ENCODE measurements at places on chromosomes 4 and X.

DNA sequence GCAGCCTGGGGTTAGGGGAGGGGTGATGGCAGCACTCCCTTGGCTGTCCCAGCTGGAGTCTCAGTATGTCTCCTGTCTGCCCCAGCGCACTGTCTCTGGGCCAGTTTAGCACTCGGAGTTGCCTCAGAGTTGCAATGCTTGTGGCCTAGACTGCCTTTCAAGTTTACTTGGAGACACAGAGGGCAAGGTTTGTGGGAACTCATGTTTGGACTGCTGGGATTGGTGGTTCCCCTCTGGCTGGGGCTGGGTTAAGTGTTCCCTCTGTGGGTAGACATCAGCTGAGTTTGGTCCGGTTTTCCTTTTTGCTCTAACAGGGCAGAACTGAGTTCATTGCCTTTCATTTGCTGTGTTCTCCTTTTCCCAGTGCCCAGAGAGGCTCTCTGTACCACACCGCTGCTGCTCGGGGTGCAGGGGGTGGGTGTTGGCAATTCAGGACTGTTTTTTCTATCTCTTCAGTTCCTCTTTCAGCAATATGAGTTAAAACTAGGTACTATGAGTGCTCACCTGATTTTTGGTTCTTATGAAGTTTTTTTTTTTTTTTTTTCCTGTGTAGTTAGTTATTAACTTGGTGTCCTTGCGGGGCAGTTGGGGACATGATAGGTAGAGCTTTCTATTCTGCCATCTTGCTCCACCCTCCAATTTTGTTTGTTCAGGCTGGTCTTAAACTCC, 17.2 kb downstream of the RAB33B start:
- no peak for DNase-seq

- DNase-seq = no peak
Measured at GRCh38 chr4:152065545-152065944, 304.7 kb upstream of the GATB start.

- DNase-seq = no peak
Measured at GRCh38 chrX:153608806-153609205, 9.9 kb upstream of the CCNQ start.

DNA sequence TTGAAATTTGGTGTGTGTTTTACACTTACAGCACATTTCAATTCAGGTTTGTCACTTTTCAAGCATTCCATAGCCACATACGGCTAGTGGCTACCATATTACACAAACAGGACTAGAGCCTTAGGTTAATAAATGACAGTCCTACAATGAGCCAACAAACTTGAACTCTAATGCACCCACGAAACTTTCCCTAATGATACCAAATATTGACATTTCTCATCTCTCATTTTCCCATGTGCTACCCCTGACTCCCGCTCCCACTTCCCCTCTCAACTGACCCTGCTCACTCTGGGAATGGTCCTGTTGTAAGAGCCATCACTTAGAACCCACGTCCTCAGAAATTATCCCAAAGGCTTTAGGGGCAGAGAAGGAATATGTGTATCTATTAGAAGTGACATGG, 4.9 kb upstream of the TLR10 start:
- DNase-seq = no peak

DNA sequence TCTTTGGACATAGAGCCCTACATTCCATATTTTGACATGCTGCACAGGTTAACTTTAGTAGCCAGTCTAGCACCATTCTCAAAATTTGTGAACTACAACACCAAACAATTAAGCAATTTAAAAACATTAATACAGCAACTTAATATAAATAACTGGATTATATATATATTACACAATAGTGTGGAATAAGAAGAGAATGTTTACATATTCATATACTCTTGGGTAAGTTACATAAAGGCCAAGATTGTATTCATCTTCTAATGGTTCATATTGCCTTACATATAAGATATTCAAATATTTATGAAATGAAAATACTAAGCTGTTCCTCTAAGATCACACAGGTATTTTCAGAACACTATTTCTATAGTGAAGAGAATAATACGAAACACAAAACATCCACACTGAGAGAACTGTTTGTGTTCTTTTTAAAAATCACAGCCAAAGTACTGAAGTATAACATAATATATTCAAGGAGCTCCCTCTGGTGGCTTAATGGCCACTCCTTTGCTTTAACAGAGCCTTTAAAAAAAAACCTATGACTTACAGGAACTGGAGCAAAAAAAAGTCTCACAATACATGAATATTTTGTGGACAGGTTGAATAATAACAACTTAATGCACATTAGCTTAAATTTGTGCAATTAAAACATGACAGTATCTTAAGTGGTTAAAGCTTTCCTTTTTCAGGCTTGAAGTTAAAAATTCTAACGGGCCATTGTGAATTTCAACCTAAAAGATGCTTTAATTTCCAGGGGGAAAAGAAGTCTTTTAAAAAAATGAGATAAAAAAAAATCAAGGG, 46.2 kb downstream of the NEK1 start:
- no peak for DNase-seq

GRCh38 chrX:1545776-1546408, 8.9 kb upstream of the P2RY8 start:
- no peak for DNase-seq

DNA sequence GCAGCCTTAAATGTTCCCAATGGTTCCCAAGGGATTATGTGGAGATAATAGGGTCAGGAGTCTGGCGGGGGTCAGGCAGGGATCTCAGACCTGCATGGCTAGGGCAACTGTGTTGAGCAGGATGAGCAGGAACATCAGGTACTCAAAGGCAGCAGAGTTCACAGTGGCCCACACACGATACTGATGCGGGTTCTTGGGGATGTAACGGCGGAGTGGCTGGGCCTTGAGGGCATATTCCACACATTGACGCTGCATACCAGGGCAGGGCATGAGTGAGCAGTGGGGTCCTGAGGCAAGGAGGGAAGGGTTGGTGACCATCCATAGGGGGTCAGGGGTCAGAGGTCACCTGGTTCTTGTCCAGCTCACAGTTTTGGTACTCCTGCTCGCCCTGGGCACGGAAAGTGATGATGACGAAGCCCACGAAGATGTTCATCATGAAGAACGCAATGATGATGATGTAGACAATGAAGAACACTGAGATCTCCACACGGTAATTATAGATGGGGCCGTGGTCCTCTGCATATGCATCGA, 15.1 kb upstream of the SYP start:
- no peak for DNase-seq

DNA sequence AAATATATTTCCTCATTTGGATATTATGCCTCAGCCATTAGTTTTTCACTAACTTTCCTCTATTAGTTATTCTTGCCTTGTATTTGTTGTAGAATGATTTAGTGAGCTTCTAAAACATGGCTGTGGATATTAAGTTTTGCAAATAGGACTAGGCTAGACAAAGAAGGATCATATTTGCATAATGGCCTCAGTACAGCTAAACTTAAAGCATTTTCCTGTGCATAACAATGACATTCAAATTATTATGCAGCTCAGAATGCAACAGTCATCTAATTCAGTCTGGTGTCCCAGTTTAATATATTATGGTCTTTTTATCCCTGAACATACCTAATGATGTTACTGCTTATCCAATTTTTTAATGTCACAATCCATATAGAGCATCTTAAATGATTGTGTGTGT, 155.3 kb upstream of the DDIT4L start:
- no peak for DNase-seq

GRCh38 chr4:112094330-112094729, 50.9 kb upstream of the FAM241A start:
- DNase-seq = no peak

DNA sequence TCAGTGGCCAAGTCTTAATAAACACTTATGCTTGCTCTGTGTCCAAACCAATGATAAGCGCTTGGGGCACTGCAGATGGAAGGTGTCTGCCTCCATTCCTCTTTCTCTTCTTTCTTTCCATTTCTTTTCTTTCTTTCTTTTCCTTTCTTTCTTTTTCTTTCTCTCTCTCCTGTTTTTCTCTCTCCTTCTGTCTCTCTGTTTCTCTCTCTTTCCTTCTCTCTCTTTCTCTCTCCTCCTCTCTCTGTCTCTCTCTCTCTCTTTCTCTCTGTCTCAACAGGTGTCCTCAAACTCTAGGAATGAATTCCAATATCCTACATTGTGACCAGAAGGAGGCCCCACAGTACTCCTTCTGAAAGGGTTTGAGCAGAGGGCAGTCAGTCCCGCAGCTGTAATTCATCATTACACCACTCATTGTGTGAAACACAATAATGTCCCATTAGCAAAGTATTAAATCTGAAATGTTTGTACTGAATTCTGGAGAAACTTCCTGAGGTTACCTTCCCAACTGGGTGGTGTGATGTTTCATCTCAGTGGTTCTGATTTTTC, 66.5 kb upstream of the PAGE1 start:
- DNase-seq = no peak

GRCh38 chr4:41718907-41719306, 29.6 kb downstream of the PHOX2B start:
- DNase-seq = no peak

- DNase-seq = no peak
Measured at GRCh38 chr4:153919667-153920066, 130.8 kb upstream of the SFRP2 start.

DNA sequence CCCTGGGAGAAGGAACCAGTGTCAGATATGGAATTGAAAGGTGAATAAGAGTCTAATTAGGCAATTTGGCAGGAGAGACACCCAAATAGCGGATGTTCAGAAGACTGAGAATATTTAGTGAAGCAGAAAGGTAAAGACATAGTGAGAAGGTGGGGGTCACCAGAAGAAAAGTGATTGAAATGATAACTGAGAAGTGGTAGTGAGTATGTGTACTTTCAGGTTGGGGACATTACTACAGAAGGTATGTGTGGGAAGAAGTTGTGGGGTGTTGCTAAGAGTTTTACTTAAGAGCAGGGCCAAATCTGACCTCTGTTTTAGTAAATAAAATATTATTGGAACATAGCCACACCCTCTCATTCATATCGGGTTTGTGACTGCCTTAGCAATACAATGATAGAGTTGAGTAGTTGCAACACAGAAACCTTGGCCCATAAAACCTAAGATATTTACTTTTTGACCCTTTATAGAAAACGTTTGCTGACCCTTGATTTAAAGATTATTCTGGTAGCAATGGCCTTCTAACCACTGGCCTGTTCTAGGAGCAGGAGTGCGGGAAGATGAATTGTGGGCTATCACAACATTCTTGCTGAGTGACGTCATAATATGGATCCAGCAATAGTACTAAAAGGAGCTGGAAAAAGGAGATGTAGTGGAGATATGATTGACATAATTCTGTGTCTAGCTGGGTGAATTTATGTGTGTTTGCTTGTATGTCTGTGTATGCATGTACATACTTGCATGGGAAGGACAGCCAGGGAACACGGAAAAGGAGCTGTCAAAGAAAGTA, 115.3 kb downstream of the HS3ST1 start:
- no peak for DNase-seq

DNA sequence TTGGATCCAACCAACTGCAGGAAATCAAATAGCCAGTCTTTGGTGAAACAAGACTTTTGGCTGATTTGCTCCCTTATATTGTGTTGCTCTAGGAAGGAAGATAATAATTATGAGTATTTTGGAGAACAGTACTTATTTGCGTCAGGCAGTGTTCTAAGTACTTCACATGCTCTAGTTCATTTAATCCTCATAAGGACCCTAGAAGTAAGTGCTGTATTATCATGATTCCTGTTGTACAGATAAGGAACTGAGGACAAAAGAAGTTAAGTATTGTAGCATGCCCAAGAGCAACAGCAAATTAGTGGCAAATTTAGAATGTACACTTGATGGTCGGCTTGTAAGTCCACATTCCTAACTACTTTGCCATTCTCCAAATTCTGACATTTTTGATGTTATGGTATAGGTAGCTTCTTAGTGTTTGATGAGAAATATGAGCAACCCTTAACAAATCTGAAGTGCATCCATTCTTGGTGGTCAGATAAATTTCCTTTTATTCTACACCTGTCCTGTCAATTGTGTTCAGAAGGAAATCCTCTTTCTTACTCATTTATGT, 72.0 kb downstream of the SPRY1 start:
- DNase-seq = no peak

DNA sequence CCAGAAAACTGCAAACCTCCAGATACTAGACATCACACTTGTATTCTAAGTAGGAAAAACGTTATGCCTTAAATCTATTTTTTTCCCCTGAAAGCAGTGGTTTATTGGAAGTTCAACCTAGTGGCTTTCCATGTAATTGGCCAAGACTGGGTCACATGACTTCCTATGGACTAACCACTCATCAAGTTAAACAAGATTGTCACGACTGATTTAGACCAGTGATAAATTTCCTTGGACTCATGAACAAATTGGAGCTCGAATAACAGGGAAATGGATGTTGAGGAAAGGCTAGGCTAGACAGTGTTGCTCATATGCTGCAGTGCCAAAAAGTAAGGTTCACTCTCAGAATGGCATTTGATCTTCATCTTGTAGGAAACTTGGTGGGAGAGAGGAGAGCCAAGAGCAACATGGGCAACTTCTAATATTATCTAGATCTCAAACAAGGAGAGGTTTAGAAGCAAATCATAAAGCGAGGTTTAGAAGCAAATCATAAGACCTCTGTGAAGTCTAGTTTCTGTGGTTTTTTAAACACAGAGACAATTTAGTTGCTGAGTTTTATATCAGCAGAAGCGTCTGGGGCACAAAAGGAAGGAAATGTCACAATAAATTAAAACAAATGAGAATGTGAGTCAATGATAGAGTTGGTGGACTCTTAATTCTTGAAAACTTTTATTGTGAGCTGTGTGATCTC, 165.6 kb upstream of the BOD1L1 start:
- no peak for DNase-seq

GRCh38 chr4:76772498-76773106, 125.3 kb downstream of the SOWAHB start:
- no peak for DNase-seq

DNA sequence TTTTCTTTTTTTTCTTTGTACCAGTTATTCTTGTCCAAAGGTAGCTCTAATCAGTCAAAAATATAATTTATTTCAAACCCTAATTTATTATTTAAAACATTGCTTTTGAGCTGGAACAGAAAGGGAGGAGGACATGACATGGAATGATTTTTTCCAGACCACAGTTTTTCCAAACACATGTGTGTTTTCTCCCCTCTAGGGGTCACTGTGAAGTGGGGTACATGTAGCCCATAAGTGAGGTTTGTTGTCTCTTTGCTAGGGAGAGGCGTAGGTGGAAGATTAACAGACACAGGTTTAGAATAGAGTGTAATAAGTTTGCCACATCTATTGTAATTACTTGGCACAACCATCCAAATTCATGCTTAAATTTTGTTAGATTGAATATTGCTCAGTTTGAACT, 83.0 kb downstream of the TNIP2 start:
- DNase-seq = no peak

GRCh38 chr4:146062340-146062739, 113.2 kb upstream of the LSM6 start:
- no peak for DNase-seq

GRCh38 chrX:8822002-8822401, 20.8 kb upstream of the FAM9A start:
- no peak for DNase-seq

Data from CD4-positive, alpha-beta T cell treated with Interferon gamma for 1 hour (primary cell).